ENCODE measurements at places on chromosomes 2 and 18.

- DNase-seq, result no peak
Measured at GRCh38 chr2:130150181-130151144, 5.6 kb upstream of the CCDC74B start.

- DNase-seq, result no peak
Measured at GRCh38 chr18:78622251-78622906, 357.2 kb upstream of the SALL3 start.

DNA sequence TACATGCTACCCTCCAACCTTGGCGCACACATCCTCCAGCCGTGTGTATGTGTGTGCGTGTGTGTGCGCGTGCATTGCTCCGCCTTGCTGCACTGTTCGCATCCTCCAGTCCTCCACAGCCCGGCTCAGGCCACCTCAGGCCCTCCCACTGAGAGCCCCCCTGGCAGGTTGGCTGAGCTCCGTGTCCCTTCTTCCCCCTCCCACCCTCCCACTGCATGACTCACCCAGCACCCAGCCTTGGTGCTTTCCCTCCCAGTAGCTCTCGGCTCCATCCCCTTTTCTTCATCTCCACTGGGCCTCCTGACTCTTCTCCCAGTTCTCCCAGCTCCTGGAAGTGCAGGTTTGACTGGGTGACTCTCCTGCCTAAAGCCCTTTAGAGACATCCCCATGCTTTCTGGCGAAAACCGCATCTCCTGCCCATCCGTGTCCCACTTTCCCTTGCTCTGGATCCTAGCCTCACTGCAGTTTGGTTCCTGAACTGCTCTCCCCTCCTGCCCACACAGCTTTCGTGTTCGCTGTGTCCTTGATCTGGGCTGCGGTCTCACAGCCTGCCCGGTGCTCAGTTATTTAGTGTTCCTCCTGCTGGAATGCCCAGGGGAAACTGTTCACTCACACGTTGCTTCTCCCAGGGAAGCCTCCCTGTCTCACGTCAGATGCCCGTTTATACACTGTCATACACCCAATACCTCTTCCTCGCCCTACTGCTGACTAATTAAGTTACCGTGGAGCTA is 4.9 kb downstream of the TMEM177 start:
- no peak for DNase-seq

GRCh38 chr2:46917628-46918027 is 2.0 kb upstream of the MCFD2 start:
- DNase-seq, result no peak

DNA sequence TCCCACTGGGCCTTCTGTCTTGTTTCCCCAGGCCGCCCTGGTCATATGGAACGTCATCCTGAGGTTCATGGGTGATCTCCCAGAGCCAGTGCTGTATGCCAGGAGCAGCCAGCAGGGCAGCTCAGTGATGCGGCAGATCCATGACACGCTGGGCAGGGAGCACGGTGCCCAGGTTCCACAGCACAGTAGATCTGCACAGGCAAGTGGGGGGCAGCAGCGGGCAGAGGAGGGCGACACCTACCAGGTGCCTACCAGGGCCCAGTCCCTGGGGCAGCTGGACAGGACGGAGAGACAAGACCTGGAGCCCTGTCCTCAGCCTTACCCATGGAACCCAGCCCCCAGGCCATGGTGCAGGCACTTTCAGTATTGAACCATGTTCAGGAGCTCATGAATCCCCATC is 36.1 kb upstream of the GPR17 start:
- no peak for DNase-seq

- no peak for DNase-seq
Measured at GRCh38 chr2:15929861-15930260, 10.5 kb upstream of the MYCN start.

DNA sequence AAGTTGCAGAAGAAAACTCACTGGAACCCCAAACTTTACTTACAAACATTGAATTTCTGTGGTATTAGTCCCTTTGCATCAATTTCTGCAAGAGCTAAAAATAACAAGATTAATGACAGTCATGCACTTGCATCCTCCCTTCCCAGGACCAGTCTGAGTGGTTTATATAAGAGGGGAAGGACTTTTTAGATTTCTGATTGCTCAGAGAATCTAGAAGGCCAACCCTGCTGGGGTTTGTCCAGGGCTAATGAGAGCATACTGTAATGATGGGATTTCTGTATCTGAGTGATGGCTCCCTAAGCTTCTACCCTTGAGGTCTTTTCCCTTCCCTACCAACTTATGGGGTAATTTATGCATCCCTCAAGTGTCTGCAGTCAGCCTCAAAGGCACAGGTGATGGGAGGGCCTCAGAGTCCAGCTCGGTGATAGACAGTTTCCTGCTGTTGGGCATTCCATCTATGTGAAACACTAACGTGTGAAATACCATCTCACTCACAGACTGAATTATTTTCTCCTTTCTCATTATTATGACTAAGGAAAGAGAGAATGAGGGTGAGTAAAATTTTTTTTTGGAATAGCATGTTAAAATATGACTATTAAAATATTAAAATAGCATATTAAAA is 556.3 kb downstream of the RIT2 start:
- no peak for DNase-seq

- no peak for DNase-seq
Measured at GRCh38 chr2:143574069-143574468, 444.9 kb downstream of the ARHGAP15 start.

GRCh38 chr2:204795156-204795555 is 249.9 kb downstream of the PARD3B start:
- DNase-seq, result no peak

DNA sequence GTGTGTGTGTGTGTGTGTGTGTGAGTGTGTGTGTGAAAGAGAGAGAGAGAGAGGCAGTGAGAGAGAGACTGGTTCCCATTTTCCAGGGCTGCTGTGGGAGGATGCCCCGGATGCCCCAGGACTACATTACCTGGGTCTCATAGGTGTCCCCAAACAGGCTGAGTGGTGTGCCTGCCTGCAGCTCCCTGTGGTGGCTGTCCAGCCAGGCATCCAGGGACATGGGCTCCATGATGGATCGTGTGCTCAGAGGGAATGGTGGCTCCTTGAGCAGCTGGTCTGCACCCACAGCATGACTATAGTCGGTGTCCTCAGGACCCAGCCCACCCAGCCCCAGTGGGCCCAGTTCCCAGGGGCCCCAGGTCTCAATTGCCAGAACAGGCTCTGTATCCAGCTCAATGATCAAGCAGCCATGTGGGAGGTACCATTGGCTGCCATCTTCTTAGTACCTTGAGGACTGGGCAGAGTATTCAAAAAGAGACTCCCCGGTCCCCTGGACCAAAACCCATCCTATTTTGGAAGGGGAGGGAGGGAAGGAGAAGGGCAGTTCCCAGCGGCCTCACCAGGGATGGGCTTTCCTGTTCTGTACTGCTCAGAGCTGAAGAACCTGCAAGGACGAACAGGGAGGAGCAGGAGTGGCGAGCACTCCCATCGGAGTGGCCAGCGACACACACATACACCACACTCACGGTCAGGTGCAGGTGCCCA is 5.8 kb upstream of the OXER1 start:
- DNase-seq, result no peak

- DNase-seq, result no peak
Measured at GRCh38 chr2:98381494-98381893, 35.2 kb downstream of the CNGA3 start.

DNA sequence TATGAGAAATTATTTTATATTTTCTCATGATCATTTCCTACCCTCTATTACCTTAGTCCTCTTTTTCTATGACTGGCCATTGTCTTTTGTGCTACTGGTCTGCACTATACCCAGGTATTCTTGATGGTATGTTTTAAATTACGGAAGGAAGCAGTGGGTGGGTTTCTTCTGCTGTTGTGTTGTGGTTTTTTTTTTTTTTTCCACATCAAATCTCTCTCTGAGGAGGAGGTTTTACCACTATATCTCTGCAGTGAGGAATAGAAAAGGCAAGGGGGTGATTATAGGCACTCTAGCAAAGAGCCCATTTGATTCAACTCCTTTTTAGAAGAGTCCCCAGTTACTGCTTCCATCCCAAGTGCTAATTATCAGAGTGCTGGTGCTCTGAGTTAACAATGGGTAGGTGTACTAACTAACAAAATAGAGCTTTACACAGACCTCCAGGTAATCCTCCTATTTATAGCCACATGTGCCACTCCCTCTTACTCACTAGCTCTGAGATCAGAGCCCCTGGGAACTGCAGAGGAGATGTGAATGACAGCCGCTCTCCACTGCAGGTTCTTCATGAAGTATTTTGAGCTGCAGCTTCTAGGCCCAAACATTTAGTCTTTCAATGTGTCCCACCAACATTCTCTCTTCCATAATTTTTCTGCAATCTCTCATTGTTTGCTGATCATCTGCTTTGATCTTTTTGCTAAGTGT is 301.6 kb upstream of the GULP1 start:
- no peak for DNase-seq

DNA sequence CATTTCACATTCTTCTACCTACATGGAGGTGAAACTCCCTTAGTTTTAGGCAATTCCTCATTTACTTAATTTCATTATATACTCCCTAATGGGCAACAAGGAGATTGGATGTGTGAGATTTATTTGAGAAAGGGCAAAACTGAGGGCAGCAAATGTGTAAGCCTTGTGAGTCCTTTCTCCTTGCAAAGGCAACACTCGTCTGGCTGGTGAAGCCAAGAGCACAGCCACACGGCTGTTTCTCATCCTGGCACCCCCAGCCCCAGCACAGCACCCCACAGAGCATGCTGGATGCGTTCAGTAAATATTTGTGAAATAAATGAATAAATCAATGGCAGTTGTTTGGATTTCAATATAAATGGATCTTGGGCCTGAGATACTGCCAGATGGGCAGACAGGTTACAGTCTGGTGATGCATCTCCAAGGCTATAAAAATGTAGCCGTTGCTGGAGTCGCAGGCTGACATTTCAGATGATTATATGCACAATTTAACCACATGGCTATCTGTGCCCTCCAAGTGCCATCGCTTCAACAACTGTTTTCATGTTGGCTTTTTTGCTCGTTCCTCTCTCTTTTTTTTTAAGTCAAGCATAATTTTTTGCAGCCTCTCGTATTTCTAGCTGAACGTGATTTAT is 154.1 kb upstream of the REV1 start:
- DNase-seq, result no peak

- DNase-seq, result no peak
Measured at GRCh38 chr2:240593026-240593702, 6.6 kb downstream of the CAPN10 start.

DNA sequence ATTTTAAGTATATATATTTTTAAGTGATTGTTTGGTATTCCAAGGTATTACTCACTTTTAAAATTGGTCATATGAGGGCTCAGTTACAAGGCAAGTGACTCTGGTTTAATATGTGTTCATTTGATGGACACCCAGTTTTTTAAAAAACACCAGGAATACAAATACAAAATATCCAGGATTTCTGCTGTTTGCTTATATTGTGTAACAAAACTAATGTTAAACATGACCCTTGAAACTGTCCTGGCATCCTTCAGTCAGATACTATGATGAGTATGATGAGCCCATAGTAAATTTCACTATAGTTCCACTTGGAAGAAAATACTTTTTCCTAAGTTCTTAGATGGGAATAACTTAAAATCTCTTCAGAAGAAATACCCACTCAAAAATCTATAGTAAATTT is 11.4 kb upstream of the ONECUT2 start:
- DNase-seq, result no peak

- peak; percentile 82 for DNase-seq
Measured at GRCh38 chr2:203706403-203706802, at the start of gene CD28. Gene CD28, plus strand, starts transcription at chr2:203706639. Its CDS starts 58 bp downstream, at chr2:203706697.

- DNase-seq, result no peak
Measured at GRCh38 chr2:229857634-229858033, 64.2 kb downstream of the TRIP12 start.

GRCh38 chr2:179966778-179967394 is 40.2 kb downstream of the CWC22 start:
- DNase-seq, result no peak

- no peak for DNase-seq
Measured at GRCh38 chr2:47062681-47063537, 92.2 kb downstream of the STPG4 start.

GRCh38 chr2:121356058-121356640 is 71.1 kb upstream of the TFCP2L1 start:
- DNase-seq, result no peak

GRCh38 chr2:19942199-19942598 is 40.4 kb upstream of the TTC32 start:
- DNase-seq, result no peak

DNA sequence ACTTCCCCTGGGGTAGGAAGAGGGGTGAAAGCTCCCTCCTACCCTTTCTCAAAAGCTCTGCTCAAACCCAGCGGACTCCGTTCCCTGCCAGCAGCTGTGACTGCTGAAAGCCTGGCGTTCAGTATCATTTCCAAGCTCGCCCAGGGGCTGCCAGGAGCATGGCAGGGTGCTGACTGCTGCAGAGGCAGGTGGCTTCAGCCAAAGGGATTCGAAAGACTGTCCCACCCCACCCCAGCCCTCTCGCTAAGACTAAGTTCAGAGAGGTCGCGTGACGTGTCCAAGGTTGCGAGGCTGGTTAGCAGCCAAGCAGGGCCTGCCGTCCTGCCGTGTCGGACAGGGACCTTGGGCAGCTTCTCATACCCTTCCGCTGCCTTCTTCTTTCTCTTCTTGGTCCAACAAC is 72.3 kb upstream of the RAB12 start:
- no peak for DNase-seq

DNA sequence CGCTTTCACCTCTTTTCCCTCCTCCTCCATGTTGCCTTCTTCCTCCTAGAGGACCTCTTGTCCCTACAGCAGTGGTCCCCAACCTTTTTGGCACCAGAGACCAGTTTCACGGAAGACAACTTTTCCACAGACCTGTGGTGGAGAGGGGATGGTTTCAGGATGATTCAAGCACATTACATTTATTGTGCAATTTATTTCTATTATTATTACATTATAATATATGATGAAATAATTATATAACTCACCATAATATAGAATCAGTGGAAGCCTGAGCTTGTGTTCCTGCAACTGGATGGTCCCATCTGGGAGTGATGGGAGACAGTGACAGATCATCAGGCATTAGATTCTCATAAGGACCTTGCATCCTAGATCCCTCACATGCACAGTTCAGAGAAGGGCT is 152.2 kb upstream of the NCKAP5 start:
- DNase-seq, result no peak

GRCh38 chr2:194363295-194363694 is 1293.7 kb upstream of the SLC39A10 start:
- DNase-seq, result no peak

- DNase-seq, result no peak
Measured at GRCh38 chr2:18473241-18474181, 86.9 kb downstream of the RDH14 start.
